ENCODE measurements at places on chromosomes 2 and 18.
A peak's percentile ranks its signal among the peaks of the same experiment; 100 is the strongest.

DNA sequence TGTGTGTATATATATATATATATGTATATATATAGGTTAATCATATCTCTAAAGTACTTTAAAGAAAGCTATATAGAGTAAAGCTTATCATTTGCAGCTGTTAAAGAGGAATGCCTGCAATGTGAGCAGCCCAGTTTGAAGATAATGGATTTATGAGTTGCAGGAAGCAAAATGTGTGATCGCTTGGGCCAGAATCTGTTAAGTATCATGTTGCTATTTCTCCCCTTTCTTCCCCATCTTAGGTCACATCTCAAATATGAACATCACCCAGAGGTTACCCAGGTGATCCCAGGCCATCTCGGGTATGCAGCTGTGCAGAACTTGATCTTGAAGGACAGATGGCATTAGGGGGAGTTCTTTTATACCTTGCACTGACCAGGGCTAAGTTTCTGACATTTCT is 316.5 kb downstream of the MTX2 start:
- DNase-seq: no peak

DNA sequence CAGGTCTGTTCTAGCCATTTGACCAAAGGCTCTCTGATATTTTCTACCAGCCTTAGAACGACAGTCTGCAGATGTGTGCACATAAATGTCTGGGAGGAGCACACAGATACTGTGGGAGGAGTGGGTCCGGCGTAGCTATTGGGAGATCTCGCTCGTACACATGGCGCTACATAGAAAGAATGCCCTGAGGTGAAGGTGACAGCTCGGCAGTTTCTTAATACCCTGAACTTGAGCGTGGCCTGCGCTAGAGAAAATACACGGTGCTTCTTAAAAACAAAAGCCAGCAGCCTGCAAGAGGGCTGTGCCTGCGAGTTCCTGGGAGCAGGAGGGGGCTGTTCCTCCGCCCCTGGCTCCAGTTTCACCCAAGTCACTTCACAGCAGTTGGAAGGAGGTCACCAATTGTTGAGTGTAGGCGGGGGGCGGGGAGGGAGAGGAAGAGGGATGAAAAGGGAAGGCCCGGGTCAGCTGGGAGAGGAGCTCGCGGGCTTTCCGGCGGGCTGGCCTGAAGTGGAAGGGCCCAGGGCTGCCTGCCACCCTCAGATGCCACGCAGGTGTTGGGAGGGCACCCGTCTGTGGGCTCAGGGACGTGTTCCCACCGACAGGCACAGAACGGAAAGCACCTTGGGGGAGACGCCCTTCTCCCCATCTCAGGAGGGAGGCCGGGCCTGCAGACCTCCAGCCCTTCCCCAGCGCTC is 124.7 kb upstream of the ZNF516 start:
- no peak for DNase-seq

GRCh38 chr2:160610041-160610440 is 116.4 kb upstream of the RBMS1 start:
- no peak for DNase-seq

DNA sequence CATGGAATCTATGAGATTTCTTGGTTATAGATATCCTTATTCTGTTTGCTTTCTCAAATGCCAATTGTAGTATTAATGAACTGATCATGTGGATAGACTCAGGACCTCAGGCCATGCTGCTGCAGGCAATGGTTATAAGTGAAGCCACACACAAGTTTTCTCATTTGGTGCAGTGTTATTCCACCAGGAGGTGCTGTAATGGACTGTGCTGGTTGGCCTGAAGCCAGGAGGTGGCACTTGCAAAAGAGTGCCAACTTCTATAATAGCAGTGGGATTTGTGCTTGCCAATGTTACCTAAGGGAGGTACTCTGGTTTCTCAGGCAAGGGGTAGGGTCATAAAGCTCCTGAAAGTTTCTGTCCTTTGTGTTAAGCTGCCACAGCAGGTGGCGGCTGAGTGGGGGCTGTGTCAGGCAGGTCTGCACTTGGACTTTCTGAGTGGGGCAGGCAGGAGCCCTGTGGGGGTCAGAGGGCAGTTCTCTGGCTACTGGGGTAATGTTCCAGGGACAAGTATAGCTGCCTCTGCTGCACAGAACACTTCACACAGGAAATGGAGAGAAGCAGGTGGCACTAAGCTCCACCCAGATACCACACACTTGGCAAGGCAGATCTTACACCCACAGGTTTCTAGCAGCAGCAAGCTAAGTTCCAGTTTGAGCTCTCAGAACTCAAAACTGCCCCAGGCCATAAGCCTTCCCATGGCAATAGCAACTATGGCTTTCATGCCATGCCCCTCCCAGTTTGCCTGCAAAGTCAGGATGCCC is 352.6 kb upstream of the CWC22 start:
- no peak for DNase-seq

DNA sequence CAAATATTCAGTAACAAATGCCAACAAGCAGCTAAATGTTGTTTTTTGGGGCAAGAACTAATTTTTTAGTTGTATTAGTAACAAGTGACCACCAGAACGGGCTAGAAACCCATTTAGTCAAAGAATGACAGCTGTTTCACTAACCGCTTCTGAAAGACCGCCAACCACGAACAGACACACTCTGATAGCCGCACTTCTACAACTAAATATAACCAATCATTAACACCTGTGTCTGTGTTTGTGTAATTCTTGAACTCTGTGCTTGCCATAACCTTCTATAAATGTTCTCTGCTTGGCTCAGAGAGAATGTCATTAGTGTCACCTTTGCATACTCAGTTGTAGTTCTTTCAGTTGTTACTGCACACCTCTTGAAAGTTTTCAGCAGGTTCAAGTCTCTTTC is 526.3 kb upstream of the LRRTM1 start:
- DNase-seq: no peak

DNA sequence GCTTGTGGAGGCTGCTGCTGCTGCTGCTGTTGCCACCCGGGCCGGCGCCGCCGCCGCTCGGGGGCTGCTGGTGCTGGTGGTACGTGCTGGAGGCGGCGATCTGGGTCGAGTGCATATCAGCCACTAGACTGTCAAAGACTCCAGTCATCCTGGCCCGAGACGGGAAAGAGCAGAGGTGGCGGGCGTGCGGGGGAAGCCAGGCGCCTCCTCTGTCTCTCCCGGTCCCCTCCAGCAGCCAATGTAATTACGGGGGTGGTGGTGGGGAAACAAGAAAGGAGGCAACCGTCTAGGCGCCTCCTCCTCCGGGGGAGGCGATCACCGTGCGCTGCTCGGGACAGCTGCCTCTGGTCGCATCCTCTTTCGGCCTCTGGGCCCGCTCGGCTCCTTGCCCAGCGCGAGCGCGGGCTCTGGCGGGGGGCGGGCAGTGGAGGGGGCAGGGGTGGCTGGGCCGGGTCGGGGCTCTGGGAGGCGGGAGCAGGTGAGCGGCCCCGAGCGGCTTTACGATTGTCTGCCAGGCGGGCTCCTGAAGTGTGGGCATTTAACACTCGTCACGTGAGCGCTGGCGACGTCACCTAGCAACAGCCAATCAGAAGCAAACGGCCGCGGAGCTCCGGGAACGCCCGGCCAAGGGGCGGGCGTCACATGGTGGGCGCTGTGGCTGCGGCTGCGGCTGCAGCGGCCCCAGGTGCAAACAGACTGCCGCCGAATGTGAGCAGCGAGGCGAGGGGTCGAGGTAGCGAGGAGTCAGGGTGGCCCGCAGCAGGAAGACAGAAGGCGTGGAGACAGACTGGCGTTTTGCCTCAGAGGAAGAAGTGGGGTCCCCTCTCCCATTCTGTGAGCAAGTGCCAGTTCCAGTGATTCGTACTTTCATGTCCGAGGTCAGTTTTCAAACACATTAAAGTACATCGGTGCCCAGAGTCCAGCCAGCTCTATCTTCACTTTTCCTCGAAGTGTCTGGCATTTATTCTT is at the start of gene DLX2:
Gene DLX2, minus strand, starts transcription at position 510 of the 969 bp plus-strand sequence. Its CDS starts 362 bp downstream, at position 148.
- DNase-seq: peak; percentile 44

DNA sequence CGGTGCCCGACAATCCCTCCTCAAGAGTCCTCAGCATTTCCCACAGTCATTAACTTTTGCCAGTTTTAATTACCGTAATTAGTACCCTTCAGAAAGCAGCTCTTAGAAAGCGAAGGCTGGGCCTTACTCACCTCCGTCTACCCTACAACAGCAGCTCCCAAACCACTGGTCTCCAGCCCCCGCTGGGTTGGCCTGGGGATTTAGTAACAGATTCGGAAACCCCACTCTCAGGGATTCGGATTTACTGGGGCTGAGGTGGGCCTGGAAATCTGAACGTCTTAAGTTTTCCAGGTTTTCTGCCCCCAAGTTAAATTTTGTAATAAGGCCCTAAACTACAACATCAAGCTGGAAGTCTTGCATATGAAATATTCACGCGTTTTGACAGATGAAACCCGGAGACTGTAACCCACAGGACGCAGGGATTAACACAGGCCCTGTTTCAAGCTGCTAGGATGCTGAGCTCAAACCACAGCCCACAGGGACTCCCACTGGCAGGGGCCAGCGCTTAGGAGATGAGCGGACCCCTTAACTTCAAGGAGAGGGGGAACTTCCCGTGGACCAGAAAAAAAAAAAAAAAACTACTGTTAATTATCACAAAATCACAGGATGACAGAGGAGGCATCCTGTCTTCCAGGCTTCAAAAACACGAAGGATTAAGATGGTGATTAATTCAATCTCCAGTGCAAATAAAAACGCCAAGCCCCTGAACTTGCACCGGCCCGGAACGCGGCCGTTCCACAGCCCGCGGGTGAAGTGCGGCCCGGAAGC is 985 bp downstream of the ILKAP start:
- peak; percentile 7 for DNase-seq

DNA sequence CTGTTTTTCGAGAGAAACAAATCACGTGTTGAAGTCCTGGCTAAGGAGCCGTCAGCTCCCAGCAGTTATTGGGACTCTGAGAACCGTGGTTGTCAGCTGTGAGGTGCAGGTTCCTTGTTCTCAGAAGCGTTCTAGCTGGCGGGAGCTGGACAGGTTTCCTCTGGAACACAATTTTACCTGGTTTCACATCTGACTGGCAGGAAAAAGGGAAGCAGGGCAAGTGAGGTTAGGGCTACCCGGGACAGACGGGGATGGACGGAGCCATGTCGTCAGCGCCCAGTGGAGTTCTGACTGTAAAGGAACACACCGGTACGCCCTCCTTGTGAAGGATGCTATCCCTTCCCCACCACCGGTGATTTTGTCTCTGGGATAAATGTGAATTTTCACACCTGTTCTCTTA is 26.1 kb downstream of the ITGB1BP1 start:
- no peak for DNase-seq

GRCh38 chr2:236585966-236586365 is 16.3 kb downstream of the ACKR3 start:
- no peak for DNase-seq

- DNase-seq: no peak
Measured at GRCh38 chr2:46229134-46230063, 67.8 kb upstream of the EPAS1 start.

DNA sequence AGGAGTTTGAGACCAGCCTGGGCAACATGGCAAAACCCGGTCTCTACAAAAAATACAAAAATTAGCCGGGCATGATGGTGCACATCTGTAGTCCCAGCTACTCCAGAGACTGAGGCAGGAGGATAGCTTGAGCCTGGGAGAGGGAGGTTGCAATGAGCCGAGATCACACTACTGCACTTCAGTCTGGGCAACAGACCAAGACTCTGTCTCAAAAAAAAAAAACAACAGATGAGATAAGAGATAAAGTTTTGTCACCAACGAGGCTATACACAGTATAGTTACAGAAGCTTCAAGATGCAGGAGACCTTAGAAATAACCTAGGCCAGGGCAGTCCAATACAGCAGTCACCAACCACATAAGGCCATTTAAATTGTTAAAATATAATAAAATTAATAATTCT is 9.4 kb downstream of the FAM124B start:
- DNase-seq: no peak

DNA sequence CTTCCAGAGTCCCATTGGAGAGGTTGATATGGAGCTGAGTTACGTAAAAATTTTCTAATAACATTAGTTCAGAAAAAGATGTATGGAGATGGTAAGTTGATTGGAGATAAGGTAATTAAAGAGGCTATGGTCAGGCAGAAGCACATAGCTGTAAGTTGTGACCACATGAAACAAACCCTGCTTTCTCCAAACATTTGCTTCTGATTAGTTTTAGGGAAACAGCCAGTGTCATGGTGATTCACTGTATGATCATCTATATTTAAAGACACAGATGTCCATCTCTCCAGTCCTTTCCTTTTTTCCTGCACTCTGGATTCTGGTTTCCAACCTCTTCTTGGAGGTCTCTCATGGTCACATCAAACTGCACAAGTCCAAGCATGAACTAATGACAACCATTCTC is 1550.8 kb upstream of the PIK3C3 start:
- DNase-seq: no peak

GRCh38 chr2:138435701-138436100 is 65.9 kb upstream of the SPOPL start:
- DNase-seq: no peak

GRCh38 chr2:162037028-162037795 is 36.8 kb downstream of the DPP4 start:
- DNase-seq: no peak
